Caudate nucleus (tissue), 63 donors: ENCODE measurements at places on chromosomes 6 and 20.

GRCh38 chr6:112109262-112109661, 21.9 kb downstream of the FAM229B start:
- no peak for DNase-seq

DNA sequence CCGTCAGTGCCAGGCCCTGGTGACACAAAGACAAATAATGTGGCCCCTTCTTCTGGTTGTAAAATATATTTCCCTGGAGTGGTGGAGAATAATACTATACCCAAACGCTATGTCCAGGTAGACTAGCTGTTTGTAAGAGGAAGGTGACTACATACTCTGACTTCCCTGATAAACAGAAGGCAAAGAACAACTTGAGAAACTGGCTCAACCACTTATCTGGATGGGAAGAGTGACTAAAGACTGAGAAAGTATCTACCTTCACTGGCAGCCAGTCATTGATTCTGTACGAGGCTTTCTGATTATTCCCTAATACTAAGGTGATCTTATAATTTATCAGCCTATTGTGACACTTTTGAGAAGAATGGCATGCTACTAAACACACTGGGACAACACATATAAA, 569.7 kb downstream of the EPHA7 start:
- no peak for DNase-seq

- no peak for DNase-seq
Observed at GRCh38 chr6:31120151-31120915, at the start of gene CDSN. TSS of gene CDSN (minus strand) at chr6:31120446. CDS start at chr6:31120419, 27 bp downstream.

DNA sequence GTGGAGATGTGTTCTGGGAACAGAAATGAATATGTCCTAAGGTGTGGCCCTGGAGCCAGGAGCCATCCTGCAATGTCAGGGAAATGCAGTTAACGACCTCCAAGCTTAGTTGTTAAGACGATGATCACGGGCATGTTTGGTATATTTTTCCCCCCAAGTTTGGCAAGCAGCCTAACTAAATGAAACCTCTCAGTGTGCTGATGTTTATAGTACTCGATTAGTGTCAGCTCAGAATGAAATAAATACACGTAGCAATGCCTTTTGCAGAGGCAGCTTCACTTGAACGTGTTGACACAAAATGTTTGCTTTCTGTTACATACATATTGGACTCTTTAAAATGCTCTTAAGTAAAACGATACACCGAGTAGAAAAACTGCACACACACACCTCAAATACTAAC, 76.2 kb upstream of the OLIG3 start:
- no peak for DNase-seq

DNA sequence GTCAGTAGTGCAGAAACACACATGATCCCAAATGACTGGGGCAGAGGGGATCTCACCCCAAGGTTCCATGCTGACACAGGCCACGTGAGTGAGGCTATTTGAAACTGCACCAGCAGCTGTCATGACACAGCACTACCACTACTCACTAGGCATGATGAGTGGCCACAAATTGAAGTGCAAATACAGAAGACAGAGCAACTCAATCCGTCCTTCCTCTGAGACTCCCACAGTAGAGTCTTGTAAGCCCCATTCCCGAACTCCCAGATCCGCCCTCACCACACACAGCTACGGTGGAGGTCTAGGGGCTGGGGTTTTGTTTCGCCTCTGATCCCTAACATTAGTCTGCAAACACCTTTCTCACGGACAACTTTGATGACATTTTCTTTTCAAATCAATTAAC, 113.3 kb upstream of the NUP153 start:
- DNase-seq, result no peak

- DNase-seq, result no peak
Observed at GRCh38 chr6:127471379-127472255, 12.4 kb upstream of the KIAA0408 start.

GRCh38 chr20:53898556-53898931, 171.8 kb downstream of the BCAS1 start:
- DNase-seq, result no peak
